ENCODE measurements at places on chromosomes 3 and 15.

DNA sequence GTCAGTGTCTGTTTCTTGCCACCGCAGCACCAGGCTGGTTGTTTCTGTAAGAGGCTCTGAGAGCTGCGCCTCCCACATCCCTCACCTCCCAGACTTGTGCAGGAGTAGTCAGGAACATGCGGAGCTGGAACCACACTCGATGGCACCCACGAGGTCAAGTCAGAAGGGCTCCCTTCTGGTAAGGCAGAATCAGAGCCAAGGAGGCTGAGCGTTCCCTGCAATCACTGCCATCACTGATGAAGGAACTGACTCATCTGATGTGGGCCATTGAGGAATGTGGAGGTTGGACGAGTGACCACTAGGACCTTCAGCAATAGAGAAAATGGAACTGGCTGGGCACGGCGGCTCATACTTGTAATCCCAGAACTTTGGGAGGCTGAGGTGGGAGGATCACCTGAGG lies 35.7 kb upstream of the BLM start:
- no peak for DNase-seq

GRCh38 chr15:78329625-78330024 lies 10.5 kb upstream of the CRABP1 start:
- DNase-seq: no peak

DNA sequence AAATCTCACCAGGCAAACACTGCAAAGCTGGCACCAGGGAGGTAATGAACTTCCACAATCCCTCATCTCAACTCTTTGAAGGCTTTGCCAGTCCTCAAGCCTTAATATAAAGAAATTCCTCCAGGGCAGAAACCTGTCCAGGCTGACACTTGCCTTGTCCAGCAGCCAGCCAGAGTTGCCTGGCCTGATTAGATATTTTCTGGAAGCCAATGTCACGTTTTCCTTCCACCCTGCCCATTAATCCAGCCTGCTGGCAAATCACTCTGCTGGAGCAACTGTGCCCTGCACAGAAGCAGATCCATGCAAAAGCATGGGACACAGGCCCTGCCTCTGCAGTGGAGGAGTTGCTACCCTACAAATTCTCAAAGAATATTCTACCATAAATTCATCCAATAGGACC lies 56.5 kb downstream of the HEG1 start:
- no peak for DNase-seq

- no peak for DNase-seq
These were observed 71.9 kb upstream of the SLC6A11 start for GRCh38 chr3:10744098-10744465.

DNA sequence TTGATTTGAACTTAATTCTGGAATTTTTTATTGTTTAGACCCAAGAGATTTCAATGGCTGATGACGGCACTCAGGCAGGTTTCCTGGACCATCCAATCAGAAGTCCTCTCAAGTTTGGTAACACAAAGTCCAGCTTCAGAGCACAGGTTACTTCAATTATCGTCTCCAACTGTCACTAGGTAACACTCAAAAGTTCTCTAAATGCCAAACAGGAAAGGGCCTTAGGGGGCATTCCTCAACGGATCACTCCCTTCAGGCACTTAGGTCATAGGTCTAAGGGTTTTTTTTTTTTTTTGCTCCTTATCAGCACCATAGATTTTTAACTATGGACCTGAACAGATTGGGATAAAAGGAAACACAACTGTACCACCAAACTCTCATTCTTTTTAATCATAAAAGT lies 85.8 kb downstream of the MEIS2 start:
- no peak for DNase-seq

DNA sequence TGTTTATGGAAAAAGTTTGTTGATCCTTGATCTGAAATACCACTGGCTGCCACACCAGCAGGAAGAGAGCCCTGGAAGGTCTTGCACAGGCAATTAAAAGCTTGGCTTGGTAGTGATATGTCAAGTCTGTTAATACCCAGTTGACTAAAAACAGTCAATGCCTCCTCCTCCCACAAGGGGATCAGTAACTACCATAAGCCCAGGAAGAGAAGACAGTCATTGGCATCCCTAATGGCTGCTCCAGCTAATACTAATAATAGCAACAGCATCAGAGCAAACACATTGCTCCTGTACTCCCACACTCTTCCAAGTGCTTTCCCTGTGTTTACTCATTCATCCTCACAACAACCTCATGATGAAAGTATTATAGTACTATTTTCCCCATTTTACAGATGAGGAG lies 528.6 kb downstream of the TAFA4 start:
- no peak for DNase-seq

GRCh38 chr3:149902498-149903139 lies 68.1 kb downstream of the PFN2 start:
- DNase-seq: no peak

- no peak for DNase-seq
These were observed 9.1 kb upstream of the PARP14 start for GRCh38 chr3:122671553-122671952.

- no peak for DNase-seq
These were observed 6.5 kb downstream of the RRP9 start for GRCh38 chr3:51934991-51935885.

GRCh38 chr15:33138000-33138399 lies 56.5 kb downstream of the FMN1 start:
- no peak for DNase-seq

- no peak for DNase-seq
These were observed 6.3 kb downstream of the BHLHE40 start for GRCh38 chr3:4985330-4986174.

GRCh38 chr3:124584552-124585391 lies 145.5 kb upstream of the UMPS start:
- DNase-seq: peak; percentile 21

DNA sequence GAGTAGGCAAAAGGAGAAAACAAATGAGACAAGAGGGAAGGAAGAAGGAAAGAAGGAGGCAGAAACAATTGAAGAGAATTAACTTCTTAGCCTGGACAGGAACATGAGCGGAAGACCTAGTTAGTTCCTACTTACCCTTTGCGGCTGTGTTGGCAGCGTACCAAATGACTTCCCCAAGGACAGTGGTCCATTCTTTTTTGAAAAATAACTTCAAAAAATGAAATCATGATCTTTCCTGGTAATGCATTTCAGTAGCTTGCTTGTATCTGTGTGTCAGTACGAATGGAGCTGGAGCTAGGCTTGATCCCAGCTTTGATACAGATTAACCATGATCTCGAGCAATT lies 41.5 kb upstream of the CFAP161 start:
- DNase-seq: no peak

DNA sequence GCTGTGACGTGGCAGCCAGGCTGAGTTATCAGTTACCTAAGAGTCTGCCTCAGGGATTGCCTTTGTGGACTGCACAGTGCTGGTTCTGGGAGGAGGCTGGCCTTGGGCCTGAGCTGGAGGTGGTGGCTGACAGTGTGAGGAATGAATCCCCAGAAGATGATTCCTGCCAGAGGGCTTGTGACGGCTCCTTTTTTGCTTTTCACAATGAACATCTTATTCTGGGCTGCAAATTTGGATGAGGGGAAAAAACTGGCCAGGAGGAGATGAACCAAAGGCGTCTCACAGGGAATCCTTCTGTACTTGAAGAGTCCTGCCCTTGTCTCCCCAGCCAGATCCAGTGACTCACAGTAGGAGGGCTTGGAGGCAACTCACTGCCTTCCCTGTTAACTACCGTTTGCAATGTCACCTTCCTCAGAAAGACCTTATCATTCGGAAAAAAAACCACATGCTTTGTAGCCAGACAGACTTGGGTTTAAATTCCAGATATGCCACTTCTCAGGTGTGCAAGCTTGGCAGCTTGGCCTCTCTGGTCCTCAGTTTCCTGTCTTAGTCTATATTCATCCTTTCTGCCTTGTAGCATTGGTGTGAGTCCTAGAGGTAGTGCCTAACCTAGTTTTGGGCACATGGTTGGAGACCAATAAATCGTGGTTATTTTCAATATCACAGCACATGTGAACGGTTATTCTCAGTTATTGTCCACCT lies 19.1 kb downstream of the ST6GAL1 start:
- DNase-seq: no peak

GRCh38 chr15:66827698-66828055 lies 125.6 kb downstream of the SMAD6 start:
- DNase-seq: no peak

DNA sequence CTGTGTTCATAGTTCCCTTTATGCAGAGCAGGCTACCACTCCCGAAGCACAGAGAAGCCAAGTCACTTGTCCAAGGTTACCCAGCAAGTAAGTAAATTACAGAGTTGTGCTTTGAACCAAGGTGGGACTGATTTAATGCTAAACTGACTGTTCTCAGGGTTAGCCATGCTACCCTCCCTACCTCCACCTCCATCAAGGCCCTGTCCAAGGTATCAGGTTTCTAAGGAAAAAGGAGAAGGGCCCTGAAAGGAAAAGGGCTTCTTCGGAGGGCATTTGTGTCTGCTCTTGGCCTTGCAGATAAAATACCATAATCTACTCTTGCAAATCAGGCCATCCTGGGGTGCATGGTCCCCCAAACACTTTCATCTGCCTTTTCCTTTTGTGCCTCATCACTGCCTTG lies 288.1 kb upstream of the LRRFIP2 start:
- DNase-seq: no peak

All from GM19239 (cell line).